ENCODE measurements at places on chromosomes 13 and 19.

DNA sequence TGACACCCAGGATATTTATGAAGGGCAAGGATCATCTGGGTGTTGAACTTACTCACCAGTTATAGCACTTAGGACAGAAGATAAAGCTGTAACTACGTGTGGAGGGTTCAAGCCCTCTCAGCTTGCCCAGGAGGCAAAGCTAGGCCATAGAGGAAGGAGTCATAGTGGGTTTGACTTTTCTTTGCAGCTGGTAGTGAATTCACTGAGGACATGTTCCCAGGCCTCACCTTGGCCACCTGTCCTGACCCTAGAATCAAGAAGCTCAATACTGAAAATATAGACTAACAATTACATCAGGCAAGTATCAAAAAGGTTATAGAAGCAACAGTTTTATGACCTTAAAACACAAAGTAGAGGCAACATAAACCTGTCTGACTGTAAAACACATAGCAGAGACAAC lies 1207.7 kb downstream of the SLITRK1 start:
- DNase-seq = no peak

DNA sequence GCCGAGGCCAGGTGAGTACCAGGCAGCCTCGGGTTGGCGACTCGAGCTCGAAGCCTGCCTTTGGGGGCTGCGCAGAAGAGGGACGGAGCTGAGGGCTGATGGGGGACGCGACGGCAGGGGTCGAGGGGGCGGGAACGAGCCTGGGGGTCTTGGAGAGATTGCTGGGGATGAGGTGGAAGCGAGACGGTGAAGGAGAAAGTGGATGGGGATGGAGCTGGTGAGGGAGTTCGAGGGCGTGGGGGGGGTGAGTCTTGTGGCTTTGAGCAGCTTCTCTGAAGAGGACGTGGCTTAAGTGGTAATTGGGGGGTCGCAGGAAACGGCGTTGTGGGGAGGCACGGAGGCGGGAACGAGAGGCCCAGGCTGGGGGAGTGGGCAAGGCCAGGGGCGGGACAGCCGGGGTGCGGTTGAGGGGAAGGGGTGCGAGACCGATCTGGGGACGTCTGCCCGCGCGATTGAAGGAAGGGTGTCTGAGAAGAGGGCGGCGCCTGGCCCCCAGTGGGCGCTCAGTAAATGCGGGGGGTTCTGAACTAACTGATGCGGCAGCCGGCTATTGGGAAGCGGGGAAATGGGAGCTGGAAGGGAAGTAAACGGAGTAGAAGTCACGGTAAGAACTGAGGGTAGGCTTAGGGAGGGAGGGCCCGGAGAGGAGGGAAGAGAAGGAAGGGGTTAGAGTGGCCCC lies 426 bp downstream of the MYO9B start:
- peak; percentile 82 for DNase-seq

DNA sequence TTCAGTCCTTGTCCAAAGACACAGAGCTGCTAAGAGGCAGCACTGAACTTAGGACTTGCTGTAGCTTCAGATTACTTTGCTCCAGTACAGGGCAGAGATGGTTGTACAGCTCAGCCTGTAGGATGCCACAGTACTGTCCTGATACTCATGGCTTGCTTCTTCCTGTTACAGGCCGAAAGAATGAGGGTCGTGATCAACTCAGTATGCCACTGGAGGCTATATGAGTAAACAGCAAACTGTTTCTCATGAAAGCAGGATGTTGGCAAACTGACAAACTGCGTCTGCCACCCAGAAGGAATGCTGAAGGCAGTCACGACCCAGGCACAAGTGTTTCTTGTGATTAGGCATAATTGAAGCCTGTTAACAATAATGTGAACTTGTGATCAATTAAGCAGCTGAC lies 2.8 kb downstream of the ZNF749 start:
- DNase-seq = no peak

- no peak for DNase-seq
These were observed 132.9 kb downstream of the SLITRK6 start for GRCh38 chr13:85666356-85666755.

DNA sequence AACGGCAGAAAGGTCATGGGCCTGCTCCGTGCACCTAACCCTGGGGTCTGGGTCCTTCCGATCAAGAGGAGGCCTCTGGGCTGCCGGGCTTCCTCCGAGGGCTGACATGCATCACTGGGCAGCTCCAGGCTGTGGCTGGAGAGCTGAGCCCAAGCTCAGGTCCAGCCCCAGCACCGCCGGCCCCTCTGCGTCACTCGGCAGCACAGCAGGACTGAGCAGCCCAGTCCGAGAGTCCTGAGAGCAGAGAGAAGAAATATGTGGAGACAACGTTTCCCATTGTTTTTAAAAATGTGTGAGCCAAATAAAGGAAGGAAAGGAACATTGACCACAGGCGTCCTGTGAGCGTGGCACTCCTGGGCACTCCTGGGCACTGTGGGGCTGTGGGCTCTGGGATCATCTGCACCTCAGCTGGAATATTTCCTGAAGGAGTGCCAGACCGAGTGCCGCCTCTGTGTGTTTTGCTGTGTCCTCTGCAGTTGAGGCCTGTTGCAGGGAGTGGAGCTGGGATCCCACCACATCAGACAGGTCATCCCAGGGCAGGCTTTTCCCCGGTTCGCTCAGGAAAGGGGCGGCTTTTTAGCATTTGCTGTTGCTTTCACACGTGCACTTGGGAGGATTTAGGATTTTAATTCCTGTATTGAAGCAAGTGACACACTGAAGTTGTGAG lies 37.8 kb upstream of the TFDP1 start:
- no peak for DNase-seq

DNA sequence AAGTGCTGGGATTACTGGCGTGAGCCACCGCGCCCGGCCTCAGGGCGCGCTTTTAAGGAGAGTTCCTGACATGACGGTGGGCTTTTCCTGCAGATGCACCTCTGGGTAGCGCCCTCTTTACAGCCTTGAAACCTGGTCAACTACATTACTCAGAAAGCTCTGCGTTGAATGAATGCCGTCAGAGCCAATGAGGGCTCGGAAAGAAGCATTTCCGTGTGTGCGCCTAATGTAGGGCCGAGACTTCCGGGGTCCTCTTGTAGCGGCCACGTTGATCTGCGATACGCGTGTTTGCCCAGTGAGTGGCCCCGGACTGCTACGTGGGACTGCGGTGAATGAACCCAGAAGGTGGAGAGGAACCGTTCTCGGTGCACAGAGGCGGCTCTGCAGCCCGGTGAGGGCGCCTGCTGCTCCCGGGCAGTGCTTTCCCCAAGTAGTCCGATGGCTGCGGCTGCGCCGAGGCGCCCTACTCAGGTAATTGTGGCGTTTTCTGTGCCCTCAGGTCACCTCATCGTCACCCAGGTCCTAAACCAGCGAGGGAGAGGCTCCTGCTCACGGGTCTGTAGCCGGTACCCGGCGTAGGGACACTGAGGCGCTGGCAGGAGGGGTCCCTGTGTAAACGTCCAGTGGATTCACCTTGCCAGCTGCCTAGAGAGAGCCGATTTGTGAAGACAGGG lies 4.9 kb upstream of the ZNF552 start:
- peak; percentile 90 for DNase-seq

DNA sequence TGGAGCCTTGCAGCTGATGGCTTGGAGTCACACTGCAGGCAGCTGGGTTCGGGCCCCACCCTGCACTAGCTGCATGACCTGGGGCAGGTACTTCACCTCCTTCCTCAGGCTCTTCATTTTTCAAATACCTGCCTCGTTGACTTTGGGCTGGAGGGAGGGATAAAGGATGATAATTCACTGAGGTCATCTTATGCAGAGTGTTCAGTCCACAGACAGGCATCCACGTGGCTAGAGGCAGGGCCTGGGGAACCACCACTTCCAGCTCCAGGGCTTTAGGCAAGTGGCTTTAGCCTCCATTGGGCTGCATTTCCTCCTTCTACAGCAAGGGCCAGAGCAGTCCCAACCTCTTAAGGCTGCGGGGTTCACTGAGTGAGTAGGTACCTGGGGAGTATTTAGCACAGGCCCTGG lies 84.8 kb downstream of the SIPA1L3 start:
- DNase-seq = no peak

GRCh38 chr19:41298348-41298964 lies 11.5 kb upstream of the CCDC97 start:
- DNase-seq = peak; percentile 95

GRCh38 chr19:1924320-1924961 lies 16.5 kb upstream of the CSNK1G2 start:
- DNase-seq = no peak

DNA sequence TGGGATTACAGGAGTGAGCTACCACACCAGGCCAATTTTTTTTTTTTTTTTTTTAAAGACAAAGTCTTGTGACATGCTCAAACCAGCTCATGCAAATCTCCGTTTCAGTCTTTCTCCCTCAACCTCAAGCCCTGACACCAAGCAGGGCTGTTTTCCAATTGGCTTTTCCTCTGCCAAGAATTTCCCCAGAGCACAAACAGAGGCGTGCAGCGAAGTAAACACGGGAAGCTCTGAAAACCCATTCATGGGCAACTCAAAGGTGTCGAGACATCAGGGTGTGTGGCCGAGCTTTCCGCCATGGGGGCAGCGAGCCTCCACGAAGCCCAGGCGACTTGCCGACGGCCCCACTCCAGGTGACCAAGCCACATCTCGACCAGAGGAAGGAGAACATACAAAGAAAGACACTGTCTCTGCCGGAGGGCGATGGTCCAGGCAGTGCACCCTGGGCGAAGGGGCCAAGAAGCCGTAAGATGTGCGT lies 70.0 kb downstream of the INSR start:
- DNase-seq = no peak

- DNase-seq = no peak
These were observed 109.5 kb upstream of the TSC22D1 start for GRCh38 chr13:44685641-44686040.

DNA sequence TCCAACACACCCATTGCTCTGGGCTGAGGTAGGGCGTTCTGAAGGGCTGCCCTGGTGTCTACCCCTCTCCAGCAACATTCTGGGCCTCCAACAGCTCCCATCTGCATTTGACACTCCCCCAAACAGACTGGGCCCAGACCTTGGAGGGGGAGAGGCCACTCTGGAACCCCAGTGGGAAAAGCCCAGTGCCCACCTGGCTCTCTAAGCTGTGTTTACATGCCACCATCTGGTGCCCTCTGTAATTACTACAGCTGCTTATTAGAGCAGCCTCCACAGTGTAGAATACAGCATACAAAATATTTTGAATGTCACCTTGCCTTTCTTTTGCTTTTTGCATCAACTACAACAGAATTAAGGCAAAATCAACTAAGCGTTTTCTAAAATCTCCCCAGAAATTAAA lies 35.8 kb upstream of the TM9SF2 start:
- DNase-seq = peak; percentile 22

- DNase-seq = no peak
These were observed 102.0 kb downstream of the STARD13 start for GRCh38 chr13:33183431-33184111.

DNA sequence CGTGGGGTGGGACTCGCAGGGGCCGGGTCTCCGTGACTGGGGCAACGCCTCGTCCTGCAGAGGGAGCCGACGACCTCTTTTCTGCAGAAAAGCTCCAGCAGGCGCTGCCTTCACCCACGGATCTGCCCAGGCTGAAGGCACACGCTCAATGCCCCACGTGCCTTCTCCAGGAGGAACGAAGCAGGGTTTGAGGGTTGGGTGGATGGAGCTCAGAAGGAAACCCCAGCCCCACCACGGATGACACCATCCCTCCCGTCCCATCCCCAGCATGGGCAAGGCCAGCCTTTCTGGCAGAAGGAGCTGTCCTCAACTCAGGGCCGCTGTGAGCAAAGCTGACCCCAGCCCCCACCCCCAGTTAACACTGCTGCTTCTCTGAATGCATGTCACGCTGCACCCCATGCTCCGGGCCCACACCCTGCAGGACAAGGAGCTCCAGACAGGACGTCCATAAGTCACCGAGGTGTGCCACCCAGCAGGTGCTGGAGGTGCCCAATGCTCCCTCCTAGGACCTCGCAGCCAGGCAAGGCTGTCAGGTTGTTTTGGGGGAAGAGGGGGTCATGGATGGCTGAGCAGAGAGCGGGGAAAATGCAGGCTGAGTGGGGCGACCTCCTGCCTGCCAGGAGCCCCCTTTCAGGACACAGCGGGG lies 7.4 kb downstream of the C19orf25 start:
- peak; percentile 32 for DNase-seq

- no peak for DNase-seq
These were observed 7.8 kb downstream of the PLPP2 start for GRCh38 chr19:283395-283794.

DNA sequence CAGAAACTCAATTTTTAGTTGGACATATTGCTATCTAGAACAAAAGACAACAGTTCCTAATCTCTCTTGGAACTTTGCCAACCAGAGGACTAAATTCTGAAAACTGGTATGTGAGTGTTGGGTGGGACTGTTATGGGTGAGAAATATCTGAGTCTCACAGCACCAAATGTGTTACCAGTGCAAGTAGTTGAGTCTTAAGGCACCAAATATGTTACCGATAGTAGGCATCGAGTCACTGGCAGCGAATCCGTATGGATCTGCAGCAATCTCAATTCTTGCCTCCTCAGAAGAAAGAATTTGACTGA lies 575.2 kb downstream of the DACH1 start:
- no peak for DNase-seq

DNA sequence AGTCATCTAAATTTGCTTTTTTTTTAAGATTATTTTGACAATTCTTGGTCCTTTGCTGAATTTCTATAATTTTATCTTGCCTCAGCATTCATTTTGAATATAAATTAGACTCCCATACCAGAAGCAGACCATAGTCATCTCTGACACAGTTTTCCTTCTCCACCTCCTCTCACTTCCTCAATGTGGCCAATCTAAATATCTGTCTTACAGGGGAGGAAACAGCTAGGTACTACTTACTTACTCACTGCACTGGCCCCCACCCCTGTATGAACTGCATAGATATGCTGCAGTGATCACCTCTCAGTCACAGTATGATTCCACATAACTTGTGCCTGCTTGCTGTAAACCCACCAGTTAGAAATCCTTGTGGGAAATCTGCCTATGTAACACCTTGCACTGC lies 665.6 kb downstream of the FGF9 start:
- DNase-seq = no peak

GRCh38 chr19:34722353-34722752 lies 11.7 kb upstream of the ZNF181 start:
- DNase-seq = no peak

DNA sequence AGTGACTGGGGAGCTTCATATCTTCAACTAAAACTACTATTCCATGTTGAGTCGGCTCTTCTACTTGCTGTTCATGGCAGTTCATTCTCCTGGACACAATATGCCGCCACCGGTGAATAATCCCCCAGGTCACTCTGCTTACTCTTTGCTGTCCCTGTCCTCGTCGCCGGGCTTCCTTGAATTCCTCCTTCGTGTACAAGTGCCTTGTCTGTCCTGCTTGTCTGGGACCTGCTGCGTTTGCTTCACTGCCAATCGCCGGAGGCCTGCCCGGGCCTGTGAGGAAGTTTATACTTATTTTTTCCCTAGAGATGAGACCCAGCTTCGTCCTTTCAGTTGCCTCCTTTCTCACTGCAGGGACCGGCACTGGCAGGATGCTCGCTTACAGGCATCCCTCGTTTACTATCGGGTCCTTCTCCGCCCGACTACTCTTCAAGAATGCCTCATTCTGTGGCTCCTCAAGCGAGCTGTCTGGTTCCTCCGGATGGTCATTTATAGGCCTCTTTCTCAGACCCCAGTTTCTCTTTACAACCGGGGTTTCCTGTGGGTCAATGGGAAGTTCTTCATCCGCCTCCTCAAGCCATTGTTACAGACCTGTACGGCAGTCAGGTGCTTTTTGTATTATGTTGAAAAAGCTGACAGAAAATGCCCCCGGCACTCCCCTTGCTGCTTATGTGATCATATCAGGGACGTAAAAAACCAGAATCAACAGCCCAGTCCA lies 5.5 kb upstream of the ERVV-1 start:
- DNase-seq = no peak

Data from common myeloid progenitor, CD34-positive (primary cell).